Left ventricle myocardium inferior (tissue), 1 donor: ENCODE measurements at places on chromosomes 11 and 22. TPM values are rescaled to one million over a fixed set of nuclear protein-coding genes. Genes with fewer than 3 reads are reported as not detected.

FZD4 gene
- 26.5 TPM for total RNA-seq

DNA sequence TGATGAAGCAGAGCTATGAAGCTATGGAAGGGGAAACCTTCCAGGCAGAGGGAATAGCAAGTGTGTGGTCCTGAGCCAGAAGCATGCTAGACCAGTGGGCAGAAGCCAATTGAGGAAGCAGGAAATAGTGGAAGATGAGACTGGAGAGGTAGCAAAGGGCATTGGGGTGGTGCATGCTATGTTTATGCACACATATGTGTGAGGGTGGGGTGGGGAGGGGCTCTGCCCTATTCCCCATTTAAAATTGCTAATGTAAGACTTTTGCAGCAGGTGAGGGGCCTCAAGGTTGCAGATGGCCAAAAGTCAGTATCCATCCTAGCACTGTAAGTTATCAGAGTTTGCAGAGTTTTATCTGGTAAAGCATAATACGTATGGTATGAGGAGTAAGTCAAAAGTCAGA is 626.6 kb upstream of the KIRREL3 start:
- no peak for DNase-seq

KRTAP5-8 gene
- not detected for total RNA-seq

GRCh38 chr22:48567213-48567975 is 1260.3 kb downstream of the BRD1 start:
- no peak for DNase-seq

OR56A1 gene
- not detected for total RNA-seq

GRCh38 chr22:41844513-41844912 is 11.6 kb downstream of the SREBF2 start:
- DNase-seq = no peak

IGF2 gene
- 75.0 TPM for total RNA-seq

DNA sequence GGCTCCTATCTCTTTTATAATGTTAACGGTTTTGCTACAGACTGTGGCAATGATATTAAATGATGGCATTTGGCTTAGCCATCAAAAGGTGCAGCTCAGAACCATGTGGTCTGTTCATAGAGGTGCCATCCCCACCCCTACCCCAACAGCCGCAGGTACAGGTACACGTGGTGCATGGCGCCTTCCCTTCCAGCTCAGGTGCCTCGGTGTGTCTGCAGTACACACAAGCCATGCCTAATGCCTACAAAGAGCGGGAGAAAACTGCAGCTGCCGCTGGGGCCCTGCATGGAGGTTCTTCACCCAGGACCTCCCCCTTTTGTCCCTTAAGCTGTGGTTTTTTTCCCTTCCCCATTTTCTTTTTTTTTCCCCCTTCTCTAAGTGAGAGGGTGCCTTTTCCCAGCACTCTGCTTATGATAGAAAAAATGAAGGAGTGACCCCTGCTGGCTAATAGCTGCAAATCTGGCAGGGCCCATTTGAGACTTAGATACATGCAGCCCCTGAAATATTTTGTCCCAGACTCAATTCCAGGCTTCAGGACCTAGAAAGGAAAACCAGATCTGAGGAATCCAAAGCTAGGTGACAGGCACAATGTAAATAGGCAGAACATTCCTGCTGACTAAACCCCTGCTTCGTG is 6.5 kb downstream of the OR52M1 start:
- no peak for DNase-seq

BLID gene
- total RNA-seq = 0.36 TPM

TRPM5 gene
- total RNA-seq = not detected

DNA sequence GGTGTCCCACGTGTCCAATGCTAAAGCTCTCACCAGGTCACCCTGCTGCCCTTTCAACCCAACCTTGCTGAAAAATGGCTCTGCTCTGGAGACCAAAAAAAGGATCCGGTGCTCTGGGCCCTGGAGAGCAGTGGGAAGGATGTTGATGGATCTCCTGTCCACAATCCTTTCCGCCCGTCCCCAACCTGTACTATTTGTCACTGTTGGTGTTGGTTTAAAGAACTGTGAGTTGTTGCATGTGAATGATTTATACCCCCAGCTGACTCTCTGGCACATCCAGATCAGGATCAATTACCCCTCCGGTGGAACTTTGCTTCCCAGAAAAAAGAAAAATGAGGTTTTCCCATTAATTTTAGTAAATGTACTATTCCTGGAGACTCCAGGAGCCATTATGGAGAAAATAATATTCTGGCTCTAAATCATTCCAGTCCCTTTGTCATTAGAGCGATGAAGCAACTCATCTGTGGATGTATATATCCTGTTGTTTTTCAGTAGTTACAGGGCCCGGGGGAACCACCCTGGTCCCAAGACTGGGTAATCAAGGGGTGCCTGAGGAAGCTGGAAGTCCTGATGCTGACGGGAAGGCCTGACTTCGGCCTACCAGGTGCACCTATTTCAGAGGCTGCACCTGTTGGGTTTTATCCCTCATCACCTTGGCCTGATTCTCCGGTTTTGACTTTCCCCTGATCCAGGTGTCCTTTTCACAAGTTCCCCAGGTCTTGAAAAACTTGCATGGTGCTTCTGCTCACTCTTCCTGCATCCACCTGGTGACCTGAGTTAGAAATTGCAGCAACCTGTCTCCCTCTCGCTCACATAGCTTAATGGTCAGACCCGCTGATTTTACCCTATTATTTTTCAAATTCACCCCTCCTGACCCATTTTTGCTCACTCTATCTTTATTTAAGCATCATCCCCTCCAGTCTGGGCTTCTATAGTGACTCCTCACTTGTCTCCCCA is 209.2 kb upstream of the SEZ6L start:
- no peak for DNase-seq

KCNJ1 gene
- total RNA-seq = not detected

- DNase-seq = no peak
Observed at GRCh38 chr22:45296628-45297297, 12.0 kb downstream of the UPK3A start.

MUC5AC gene
- total RNA-seq = not detected

DNA sequence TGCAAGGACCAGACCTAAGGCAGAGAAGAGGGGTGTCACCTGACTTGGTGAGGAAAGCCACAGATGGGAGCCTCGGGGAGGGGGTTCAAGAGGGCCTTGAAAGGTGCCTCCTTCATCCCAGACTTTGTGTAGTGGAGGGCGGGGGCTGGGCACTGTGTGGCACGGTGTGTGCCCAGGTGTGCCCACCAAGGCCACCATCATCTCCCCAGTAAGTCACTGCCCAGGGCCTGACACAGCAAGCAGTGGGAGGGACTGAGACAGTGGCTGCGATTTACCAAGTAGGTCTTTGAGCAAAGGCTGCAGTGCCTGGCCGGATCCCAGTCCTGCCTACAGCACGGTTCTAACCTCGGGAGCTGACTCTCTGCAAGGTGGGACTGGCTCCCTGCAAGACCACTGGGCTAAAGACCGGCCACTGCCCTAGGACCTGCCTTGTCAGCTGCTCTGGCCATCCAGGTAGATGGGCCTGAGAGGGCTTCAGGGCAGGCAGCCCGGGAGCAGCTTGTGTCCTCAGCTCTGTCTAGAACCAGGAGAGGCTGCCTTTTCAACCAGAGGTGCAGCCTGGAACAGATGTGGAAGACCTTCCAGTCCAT is 1.4 kb downstream of the OSM start:
- no peak for DNase-seq

GRCh38 chr11:112583261-112583893 is 322.7 kb upstream of the PLET1 start:
- DNase-seq = no peak
